ENCODE measurements at places on chromosomes 11 and 22.

DNA sequence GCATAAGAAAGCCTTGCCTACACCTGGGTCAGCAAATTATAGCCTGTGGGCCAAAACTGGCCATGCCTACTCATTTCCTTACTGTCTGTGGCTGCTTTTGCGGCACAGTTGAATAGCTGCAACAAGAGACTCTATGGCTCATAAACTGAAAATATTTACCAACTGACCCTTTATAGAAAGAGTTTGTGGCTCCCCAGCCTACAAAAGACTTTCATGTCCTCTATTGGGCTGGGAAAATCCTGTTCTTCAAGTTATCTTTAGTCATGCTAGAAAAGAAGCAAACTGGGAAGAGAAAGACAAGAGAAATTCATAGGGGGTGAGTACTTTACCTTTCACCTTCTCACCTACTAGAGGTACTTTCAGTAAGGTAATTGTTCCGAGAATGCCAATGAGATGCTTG lies 175.1 kb downstream of the SWAP70 start:
- no peak for DNase-seq

DNA sequence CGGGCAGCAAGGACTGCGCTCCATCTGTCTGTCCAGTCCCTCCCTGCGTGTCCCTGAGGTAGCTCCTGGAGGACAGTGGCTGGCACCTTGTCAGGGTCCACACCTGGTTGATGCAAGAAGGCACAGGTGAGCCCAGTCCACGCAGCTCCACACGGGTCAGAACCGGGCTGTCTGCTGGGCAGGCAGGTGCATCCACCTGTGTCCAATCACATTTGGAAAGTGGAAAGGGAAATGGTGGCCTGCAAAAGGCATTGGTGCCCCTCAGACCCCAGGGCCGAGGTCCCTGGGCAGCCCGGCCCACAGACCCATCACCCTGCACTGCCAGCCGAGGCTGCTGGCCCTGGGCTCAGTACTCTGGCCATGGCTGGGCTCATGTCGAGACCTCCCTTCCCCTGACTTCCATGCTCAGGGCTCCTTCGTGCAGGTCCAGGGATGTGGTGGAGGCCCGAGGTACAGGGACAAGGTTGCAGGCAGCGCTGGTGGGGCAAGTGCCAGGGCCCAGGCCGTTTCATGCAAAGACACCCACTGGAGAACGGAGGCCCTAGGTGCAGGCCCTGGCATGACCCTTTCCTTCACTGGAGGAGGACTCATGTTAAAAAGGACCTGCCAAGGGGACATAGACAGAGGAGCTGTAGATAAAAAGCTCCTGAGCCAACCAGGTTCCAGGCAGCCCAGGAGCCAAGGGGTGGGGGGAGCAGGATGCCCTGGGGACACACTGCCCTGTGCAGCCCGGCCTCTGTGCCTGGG lies 38.9 kb upstream of the TH start:
- no peak for DNase-seq

GRCh38 chr11:33690290-33691065 lies 10.1 kb downstream of the C11orf91 start:
- DNase-seq: peak; percentile 94

DNA sequence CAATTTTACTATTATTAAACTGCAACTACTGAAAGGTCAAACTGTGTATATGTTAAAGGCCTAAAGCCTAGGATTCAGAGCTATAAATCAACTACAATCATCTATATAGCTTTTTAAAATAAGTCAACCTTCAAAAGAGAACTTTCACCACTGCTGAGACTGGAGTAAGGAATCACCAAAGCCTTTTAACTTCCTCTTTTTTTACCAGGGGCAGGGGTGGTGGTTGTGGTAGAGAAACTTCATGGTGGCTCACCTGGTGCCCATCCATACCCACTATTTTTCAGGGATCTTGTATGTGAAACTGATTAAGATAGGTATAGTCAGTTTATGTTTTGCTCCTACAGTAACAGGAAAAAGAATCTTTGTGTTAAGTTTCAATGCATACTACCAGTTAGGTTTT lies 31.5 kb downstream of the TSG101 start:
- DNase-seq: no peak

Measured in choroid plexus epithelial cell (primary cell).